ENCODE measurements at places on chromosomes 12 and 14.

- no peak for DNase-seq
Measured at GRCh38 chr12:14954269-14954668, 7.1 kb downstream of the ARHGDIB start.

GRCh38 chr14:22336031-22336430, 253.0 kb downstream of the DAD1 start:
- no peak for DNase-seq

DNA sequence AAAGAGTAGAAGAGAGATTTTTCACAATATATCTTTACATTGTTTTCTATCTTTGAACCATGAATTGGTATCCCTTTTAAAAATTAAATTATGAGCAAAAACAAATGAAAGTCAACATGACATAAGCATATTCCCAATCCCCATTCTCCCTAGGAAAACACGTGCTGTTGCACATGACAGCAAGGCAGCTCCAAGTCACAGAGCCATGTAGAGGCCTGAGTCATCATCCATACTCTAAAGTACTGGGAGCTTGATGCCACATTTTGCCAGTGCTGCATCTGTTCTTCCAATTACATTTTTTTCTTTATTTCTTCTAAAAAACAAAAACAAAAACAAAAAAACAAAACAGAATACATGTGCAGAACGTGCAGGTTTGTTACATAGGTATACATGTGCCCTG, 115.2 kb downstream of the ITPR2 start:
- DNase-seq = no peak

GRCh38 chr12:29889737-29890136, 106.0 kb upstream of the TMTC1 start:
- no peak for DNase-seq

DNA sequence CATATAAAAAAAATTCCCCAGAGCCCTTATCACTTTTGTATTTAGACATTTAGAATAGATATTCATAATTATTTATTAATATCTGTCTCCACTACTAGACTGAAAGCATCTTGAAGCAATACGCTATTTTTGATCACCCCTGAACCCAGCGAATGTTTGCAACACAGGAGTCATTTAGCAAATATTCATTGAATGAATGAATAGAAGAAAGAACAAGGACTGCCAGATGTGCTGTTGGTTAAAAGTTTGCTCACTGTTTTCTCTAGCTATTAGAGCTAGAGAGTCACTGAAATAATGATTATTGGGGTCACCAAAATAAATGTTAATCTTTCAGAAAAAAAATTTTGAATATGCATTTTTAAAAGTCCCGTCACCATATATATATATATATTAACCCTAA, 174.3 kb downstream of the ACSS3 start:
- no peak for DNase-seq

DNA sequence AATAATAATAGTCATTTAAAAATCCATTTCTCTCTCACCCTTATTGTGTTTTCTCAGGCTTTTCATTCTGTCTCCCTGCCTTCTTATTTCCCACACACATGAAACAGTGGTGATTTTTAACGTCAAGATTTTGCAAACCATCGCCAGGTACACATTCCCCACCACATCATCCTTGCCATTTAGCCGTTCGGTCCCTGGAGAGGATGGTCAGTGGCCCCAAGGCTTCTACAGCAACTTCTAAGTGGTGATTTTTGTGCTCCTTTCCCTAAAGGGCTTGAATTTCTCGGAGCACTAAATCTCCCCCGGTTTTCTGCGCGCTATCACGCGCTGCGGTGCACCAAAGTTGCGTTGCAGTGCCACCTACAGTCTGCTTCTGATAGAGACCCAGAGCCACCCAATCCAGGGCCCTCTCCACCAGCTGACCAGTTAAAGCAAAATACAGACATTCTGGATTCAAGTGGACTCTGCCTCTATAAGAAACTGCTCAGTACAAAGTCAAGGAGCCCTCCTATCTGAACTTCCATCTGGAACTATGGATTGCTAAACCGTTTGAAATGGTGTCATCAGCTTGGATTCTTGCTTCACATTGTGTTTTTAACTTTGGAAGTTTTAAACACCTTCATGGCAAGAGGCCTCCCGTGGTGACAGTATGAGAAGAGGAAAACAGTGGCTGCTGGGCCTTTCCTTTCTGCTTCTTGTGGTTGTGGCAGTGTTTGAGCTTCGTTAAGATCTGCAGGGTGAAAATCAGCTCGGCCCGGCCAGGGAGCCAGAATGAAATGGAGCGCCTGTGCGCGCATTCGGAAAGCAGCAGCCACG, 234.0 kb downstream of the SPTSSA start:
- DNase-seq = no peak

GRCh38 chr14:71183876-71184689, 276.8 kb downstream of the PCNX1 start:
- no peak for DNase-seq

DNA sequence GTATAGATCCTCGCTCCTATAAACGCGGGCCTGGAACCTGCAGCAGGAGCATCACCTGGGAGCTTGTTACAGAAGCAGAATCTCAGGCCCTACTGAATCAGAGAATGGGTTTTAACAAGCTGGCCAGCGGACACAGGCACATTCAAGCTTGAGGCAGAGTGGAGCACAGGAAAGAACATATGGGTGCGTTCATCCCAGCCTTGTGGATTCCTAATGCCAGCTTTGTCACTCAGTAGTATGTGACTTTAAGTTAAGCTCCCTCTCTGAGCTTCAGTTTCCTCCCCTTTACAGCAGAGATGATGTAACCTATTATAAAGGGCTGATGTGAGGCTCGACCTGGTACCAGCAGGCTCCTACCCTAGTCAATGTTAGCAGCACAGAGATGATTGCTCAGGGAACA, 204.9 kb downstream of the ZFP36L1 start:
- no peak for DNase-seq

- no peak for DNase-seq
Measured at GRCh38 chr12:122184517-122184916, 1.6 kb downstream of the LRRC43 start.

- DNase-seq = no peak
Measured at GRCh38 chr12:127957001-127957660, 309.8 kb upstream of the TMEM132C start.

DNA sequence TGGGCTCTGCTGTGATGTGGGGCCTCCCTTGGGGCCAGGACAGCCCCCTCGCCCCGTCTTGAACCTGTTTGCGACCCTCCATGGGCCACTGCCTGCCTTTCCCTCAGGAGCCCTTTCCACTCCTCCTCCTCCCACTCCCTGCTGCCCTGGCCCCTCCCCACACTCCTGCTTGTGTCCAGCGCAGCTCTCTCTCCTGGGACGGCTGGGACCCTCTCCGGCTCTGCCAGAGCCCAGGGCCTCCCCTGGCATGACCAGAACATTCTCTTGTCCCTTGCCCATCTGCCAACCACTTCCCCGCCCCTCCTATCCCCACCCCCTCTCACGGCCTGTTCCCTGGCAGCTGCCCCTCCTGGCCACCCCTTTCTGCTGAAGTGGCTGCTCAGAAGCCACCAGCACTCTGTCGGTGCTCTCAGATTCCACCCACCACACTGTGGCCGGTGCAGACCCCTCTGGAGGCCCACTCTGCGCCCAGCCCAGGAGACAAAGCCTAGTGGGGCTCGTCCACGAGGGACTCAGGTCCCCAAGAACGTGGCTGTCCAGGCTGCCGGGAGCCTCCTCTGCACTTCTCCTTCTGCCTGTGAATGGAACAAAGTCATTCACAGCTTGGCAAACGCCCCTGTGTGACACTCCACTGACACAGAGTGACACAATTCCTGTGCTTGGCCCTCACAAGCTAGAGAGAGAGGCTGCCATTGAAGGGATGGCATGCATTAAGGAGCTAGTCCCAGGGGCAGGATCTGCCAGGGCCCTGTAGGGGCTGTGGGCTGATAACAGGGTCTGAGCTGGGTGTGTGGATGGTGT, 1.4 kb downstream of the ASPG start:
- DNase-seq = no peak

- DNase-seq = no peak
Measured at GRCh38 chr12:131313635-131314034, 359.9 kb downstream of the ADGRD1 start.

DNA sequence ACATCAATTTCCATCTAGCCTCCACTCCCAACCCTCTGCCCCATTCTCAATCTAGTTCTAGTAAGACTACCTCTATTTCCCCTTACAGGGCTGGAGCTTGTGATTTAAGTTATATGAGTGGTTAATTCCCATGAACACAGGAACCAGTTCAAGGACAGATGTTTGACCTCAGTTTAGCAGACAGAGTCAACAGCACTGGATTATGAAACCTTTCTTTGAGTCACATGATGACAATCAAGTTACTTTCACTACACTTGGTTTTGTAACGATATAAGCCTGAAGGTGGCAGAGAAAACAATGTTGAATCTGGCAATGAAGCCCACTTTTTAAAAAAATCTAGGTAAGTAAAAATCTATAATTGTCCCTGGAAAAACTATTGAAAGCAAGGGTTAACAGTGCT, 1646.2 kb upstream of the FLRT2 start:
- no peak for DNase-seq

All from SK-N-MC (cell line).